HuH-7 (cell line): ENCODE measurements at places on chromosomes 1 and 21.

DNA sequence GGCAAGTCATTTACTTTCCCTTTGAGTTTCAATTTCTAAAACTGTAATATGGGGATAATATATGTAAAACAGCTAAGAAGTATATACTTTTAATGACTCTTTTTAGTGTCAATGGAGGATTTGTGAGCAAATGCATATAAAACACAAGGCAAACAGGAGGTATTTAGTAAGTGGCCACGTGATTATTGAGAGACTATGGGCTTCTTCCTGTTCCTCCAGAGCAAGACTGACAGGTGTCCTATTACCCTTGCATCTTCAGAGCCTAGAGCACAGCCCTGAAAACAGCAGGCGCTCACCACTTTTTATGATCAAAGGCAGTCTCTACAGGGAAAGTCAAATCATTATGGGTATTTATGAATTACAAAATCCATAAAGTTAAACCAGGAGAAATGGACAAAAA, 941 bp upstream of the ROR1 start:
- no peak for DNase-seq

DNA sequence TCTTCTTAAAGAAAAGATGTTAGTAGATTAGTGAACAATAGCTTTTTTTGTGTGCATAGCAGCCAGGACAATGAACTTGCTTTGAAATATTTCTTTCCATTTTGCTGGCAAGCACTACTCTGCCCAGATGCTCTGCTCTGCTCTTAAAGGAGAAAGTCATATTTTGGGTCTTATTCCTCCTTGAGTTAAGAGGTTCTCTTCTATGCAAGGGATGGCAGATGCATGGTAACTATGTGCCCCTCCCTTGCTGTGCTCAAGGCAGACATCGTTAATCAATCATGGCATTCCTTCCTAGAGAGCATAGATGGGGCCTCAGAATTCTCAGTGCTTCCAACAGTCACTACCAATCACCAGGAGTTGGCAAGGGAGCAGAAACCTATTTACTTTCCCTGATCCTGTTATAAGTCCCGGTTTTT, 27.6 kb downstream of the NIPAL3 start:
- no peak for DNase-seq

DNA sequence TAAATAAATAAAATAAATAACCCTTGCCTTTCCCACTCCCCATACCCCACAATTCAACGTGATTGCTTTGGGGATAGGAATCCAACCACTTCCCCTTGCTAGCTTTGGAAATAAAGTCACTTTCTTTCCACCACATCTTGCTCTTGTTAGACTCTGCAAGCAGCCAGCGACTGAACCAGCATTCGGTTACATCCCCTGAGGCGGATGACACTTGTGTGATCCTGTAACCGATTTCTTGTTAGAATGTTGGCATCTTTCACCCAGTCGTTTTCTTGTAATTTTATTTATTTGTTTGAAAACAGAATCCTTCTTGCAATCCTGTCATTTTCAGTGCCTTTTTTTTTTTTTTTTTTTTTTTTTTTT, 1.6 kb upstream of the IFNGR2 start:
- no peak for DNase-seq

GRCh38 chr1:224922404-224923164, 6.9 kb upstream of the DNAH14 start:
- peak; percentile 66 for DNase-seq

DNA sequence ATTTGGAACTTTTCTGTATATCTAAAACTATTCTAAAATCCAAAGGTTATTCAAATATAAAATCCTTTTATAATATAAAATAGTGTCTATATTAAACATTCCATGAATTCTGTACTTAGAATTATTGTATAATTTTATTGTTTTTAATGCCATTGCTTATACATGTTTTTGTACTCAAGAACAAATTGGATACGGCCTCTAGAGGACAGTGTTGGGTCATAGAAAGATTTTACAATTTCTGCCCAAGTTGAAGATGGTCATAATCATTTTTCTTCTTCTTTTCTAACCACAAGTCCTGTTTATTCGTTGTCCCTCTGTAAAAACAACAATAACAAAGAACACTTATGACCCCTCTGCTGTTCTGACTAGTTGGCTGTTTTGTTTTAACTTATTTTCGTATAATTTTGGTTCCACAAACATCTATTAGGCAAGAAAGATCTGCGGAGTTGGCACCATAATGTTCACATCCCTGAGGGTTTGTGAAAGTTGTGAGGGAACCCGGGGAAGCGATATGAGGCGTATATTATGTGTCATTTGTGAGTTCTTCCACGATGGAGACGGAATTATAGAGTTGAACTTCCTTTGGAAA, 75.7 kb upstream of the KIF26B start:
- no peak for DNase-seq

GRCh38 chr21:45768011-45768739, 124.7 kb downstream of the PCBP3 start:
- no peak for DNase-seq

GRCh38 chr1:185208626-185209180, 51.7 kb downstream of the SWT1 start:
- no peak for DNase-seq

- DNase-seq, result no peak
These were observed 11.6 kb downstream of the ERG start for GRCh38 chr21:38486706-38487105.
